ENCODE measurements at places on chromosomes 7 and 10.

DNA sequence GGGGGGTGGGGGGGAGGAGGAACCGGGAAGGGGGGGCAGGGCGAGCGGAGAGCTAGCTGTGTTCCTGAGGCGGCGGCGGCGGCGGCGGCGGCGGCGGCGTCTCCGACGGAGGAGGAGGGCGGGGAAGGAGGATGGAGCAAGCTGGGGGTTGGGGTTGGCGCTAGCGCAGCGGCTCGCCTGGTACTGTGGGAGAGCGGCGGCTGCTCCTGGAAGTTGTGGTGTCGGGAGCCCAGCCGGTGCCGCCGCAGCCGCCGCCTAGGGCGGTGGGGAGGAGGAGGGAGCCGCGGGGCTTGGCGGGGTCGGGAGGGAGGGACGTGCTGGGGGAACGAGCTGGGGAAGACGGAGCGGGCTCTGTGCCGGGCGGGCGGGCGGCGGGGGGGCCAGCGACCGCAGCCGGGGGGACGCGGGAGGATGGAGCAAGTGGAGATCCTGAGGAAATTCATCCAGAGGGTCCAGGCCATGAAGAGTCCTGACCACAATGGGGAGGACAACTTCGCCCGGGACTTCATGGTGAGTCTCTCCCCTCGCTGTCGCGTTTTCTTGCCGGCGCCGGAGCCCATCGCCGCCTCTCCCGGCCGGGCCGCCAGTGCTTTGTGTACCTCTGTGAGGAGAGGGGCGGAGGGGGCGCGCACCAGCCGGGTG lies at the start of gene PTPN12:
Gene PTPN12 (plus strand): TSS at position 160 of the 642 bp plus-strand sequence. CDS start 252 bp downstream, at position 412.
- DNase-seq, result peak; percentile 84

DNA sequence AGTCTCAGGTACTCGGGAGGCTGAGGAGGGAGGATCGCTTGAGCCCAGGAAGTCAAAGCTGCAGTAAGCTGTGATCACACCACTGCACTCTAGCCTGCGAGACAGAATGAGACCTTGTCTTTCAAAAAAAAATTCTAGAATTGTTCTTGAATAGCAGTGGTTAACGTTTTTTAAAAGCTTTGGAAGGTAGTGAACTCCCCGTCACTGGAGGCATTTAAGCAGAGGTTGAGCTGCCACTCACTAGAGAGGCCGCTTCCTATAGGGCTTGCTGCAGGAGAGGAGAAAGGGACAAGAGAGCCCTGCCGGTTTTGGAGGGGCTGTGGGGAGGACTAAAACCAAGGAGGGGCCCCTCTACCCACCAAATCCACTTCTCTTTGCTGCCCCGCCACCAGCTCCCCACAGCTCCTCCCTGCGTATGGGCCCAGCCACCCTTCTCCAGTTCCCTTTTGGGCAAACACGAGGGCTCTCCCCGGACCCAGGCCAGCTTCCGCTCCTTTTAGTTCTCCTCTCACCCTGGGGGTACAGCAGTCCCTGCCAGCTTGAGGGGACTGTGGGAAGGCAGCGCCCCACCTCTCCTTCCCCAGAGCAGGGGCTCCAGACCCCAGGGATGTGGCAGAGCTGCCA lies 86.9 kb upstream of the GTF2I start:
- DNase-seq, result no peak

- no peak for DNase-seq
These were observed 7.4 kb upstream of the APBB1IP start for GRCh38 chr10:26430641-26431163.

GRCh38 chr7:129768614-129769399 lies 157.3 kb downstream of the NRF1 start:
- peak; percentile 88 for DNase-seq

DNA sequence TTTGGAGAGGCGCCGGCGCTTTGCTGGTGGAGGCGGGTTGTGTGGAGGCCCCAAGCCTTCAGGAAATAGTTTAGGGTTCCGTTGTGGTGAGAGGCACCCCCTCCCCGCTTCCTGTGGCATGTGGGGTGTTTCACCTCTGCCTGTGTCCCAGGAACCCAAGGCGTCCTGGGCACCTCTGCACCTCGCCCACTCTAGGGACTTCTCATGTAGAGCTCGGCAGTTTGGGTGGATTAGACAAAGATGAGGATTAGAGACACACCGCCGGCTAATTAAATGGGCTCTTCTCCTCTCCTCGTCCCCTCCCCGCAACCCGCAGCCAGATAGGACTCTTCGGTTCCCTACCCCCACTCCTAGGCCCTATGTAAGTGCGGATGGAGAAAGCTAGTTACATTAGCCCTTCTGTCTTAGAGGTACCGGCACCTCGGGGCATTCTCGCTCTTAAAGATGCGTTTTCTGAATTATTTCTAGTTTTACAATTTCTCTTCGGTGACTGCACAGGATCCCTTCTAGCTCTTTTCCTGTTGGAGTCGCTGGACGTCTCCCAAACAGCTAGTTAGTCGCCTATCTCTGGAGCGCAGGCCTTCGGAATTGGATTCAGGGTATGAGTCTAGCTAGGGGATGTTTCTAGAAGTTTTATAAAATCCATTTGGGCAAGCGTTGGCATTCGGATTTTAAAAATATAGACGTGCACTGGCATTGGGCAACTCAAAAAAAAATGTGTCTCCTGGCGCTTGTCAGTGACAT lies 7.8 kb downstream of the PTF1A start:
- no peak for DNase-seq

GRCh38 chr10:32149252-32149955 lies 93.2 kb upstream of the KIF5B start:
- no peak for DNase-seq

DNA sequence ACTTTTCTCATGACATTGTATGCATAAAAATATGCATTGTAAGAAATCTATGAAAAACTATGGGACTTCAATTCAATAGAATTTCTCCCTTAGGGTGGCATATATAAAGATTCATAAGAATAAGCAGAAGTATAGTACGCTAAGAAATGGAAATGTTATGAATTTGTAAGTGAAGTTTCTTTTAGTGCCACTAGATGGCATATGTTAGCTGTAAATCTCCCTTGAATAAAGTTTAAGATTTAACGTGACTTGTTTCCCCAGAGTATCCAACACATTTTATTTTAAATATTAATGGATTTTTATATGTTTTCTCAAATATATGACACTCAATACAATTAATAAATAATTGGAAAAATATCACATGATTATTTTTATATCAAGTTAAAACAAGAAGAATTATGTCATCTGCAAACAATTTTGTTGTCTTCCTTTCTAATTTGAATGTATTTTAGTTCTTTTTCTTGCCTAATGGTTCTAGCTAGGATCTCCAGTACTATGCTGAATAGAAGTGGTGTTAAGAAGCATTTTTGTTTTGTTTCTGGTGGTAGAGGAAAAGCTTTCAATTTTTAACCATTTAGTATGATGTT lies 287.2 kb downstream of the HGF start:
- DNase-seq, result no peak

Data from NCI-H1092 (cell line).